Nephron progenitor cell (in vitro differentiated cells): ENCODE measurements at places on chromosomes 11 and 22.

GRCh38 chr11:73229321-73229895, 11.3 kb downstream of the P2RY2 start:
- DNase-seq: peak; percentile 2

DNA sequence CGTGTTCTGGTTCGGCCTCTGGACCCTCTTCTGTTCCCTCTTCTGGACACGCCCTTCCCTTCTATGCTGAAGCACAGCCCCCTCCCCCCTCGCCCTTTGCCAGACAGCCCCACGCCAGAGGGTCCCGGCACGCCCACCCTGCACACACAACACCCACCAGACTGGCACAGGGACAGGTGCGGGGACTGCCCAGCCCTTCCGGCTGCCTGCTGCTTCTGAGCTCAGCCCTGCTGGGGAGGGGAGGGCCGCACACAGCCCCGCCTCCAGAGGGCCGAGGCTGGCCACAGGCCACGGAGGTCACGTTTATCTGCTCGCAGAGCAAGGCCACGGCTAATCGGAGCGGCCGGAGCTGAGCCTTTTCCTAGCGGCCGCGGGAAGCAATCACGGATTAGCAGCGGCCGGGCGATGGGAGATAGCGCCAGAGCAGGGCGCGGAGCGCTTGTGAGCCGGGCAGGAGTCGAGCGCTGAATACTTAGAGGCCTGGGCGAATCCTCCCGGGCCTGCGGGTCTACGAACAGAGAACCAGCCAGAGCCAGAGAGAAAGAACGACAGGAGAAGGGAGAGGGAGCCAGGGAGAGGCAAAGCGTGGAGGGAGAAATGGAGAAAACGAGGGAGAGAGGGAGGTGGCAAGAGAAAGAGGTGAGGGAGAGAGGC, 21.5 kb downstream of the OTUB1 start:
- DNase-seq: peak; percentile 73

- DNase-seq: peak; percentile 82
Measured at GRCh38 chr22:25110846-25111578, 88.6 kb upstream of the CRYBB3 start.

GRCh38 chr22:22003233-22003632, 20.6 kb upstream of the TOP3B start:
- DNase-seq: no peak

DNA sequence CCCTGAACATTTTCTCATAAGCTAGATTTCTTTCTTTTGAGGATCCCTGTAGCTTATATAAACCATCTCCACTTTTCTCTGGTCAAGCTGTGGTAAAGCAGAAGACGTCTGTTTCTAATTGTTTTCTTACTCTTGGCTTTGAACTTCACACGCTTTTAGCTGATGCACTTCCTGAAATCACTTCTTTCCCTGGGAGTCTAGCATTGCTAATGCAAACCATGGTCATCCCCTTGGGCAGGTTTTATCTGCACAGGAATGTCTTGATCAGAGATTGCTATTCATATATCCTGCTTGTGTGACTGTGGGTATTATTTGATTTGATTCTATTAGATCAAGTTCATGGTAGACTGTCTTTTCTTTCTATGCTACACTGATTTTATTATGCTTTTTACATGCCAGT, 199.2 kb upstream of the POU2AF2 start:
- DNase-seq: no peak

GRCh38 chr11:1307163-1307870, 2.1 kb downstream of the TOLLIP start:
- DNase-seq: no peak

DNA sequence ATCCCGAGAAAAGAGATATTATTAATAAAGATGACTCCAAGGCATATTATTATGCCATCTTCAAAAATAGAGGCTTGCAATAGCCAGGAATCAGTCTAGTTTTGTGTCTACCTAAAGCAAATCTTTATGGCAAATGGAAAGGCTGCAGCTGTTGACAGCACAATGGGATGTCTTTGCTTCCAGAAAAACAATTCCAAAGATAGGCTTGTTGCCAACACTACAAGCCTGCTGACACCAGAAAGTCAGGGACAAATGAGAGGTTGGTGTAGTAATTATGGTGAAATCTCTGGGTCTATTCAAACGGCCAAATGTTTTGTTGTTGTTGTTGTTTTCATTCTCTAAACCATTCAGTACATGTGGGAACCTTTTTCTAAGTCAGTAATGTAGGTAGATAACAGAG, 101.8 kb downstream of the LUZP2 start:
- DNase-seq: no peak

GRCh38 chr11:12122083-12122482, 11.7 kb downstream of the MICAL2 start:
- DNase-seq: no peak

DNA sequence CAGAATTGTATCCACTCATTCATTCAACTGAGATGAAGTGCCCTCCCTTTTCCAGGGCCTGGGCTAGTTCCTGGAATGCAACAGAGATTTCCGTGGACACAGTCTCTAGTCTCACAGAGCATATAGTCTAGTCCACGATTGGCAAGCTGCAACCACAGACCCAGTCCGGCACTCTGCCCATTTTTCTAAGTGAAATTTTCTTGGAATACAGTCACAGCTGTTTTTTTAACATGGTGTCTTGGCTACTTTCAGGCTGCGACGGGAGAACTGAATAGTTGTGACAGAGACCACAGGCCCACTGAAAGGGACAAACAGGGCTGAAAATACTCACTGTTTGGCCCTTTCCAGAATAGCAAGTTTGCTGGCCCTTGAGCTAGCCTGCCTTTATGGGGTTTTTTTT, 29.2 kb downstream of the ALG12 start:
- no peak for DNase-seq

GRCh38 chr22:32775957-32776356, 25.5 kb upstream of the TIMP3 start:
- DNase-seq: no peak

- no peak for DNase-seq
Measured at GRCh38 chr11:13110145-13110544, 101.0 kb downstream of the RASSF10 start.

DNA sequence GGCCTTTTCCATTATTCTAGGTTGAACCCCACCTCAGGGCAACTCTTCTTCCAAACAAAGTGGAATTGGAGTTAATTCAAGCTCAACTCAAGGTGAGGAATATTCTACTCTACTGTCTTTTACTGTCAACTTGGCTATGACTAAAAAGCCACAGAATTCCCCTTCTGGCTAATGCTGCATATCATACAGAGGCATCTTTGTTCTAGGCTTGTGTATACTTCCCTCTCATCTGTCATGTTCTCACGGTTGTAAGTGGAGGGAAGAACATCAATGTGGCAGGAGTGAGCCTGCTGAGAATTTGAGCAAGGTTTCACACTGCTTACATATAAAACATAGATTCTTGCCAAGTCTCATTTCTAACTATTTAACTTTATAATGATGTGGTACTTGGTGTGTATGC, 921.4 kb upstream of the CNTN5 start:
- DNase-seq: no peak

- no peak for DNase-seq
Measured at GRCh38 chr22:20225693-20225966, 42.5 kb downstream of the RTN4R start.

- no peak for DNase-seq
Measured at GRCh38 chr22:46994265-46994664, 231.8 kb downstream of the TBC1D22A start.

DNA sequence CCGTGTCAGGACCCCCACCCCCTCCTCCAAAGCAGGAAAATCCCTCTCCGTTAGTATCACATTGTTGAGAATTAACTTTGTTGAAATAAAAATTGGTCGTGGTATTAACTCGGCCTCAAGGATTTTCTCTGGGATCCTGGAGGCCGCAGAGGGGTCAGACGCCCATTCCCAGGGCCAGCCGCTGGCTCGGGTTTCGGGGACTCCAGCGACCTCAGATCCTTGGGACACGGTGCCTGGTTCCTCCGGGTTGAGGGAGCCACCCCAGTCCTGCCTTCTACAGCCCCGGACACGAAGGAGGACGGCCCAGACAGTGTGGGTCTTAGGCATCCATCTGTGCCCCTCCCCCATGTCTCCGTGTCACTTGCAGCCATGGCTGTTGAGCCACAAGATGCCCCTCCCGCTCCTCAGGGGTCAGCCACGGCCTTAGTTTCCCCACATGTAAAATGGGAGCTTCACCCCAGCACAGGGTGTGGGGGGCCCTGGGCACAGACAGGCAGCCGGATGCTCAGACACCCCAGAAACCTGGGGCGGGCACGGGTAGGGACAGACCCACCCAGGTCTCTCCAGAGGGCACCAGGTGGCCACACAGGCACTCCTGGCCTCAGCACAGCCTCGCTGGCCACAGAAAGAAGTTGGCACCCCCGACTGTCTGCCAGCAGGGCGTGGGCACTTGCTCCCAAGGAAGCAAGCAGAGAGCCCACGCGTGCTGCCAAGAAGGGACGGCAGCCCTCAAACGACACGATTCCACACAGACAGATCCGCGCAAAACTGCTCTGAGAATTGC, 15.5 kb downstream of the GP1BB start:
- DNase-seq: peak; percentile 44

DNA sequence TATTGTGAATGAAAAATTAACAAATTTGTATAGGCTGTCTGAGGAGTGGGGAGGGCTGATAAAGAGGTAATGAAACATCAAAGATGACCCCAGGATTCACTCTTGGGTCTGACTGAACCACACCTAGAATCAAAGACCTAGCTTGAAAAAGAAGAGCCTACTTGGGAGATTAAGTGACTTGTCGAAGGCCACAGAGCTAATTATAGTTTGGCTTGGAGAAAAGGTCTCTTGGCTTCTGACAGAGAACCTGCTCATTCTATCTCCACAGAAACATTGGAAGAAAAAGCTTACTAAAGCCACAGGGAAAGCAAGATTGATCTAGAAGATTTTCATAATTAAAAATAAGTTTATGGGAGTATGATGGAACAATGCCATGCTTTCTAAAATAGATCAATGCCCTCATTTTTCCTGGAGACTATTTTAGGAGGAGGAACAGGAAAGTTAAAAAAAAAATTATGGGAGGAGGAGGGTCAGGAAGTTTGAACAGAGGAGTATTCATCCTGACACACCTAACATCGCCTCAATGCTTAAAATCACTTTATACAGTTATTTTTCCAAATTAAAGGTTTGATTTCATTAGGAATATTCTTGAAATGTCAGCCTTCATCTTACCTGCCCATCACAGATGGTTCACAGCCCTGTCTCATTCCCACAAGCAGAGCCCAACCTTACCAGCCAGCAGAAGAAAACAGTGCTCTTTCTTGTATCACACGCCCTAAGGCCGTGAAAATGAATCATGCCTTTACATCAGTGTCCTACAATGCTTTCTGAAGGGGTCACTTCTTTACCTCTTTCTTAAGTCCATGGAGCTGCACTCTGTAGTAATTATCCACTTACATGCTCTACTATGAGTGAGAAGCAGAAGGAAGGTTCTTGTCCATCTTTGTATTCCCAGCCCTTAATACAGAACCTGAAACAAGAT, 231.1 kb upstream of the MPPED2 start:
- no peak for DNase-seq

DNA sequence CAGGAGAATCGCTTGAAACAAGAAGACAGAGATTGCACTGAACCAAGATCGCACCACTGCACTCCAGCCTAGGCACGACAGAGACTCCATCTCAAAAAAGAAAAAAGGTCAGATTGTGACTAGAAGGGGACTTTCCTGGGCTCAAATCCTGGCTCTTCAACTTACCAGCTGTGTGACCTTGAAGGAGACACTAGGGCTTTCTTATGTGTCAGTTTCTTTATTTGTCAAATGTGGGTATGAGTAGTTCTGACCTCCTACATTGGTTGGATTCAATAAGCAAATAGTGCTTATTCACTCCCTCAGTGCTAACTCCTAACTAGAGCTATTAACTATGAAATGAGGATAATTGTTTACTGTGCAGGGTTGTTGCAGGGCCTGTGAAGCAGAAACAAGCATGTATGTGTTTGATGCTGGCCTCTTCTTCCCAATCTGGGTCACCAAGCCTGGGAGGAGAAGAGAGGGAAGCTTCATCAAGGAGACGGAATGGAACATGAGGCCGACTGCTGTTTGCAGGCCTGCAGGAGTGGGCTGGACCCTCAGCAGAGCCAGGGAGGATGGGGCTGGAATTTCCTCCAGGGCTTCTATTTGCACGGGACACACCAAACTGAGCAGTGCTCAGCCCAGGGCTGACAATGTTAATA, 22.5 kb downstream of the RHOD start:
- DNase-seq: no peak

DNA sequence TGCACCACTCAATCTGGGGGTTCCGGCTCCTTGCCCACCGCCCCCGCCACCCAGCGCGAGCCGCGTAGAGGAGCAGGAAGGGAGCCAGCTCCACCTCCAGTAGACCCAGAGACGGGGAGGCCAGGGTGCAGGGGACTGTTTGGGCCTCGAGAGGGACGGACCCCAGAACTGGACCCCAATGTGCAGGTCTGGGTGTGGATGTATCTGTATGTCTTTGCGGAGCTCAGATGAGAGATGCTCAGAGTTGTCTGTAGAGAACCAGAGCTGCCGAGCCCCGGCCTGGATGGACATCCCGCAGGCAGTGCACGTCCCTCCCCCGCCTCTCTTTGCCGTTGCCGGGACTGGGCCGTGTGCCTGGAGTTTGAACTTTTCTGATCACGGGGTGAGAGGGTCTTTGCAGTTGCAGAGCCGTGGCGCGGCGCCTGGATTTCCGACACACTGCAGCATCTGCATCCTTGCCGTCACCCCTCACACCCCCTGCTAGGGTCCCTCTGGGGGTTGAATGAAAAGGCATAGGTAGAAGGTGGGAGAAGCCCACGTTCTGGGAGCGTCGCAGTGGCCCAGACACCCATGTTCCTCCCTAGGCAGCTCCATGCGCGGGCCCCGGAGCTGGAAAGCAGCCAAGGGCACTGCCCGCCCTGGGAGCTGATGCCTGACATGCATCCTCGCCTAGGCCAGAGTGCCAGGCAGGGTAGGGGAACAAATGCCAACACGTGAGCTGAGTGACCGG, 105.2 kb downstream of the KCNQ1 start:
- no peak for DNase-seq

DNA sequence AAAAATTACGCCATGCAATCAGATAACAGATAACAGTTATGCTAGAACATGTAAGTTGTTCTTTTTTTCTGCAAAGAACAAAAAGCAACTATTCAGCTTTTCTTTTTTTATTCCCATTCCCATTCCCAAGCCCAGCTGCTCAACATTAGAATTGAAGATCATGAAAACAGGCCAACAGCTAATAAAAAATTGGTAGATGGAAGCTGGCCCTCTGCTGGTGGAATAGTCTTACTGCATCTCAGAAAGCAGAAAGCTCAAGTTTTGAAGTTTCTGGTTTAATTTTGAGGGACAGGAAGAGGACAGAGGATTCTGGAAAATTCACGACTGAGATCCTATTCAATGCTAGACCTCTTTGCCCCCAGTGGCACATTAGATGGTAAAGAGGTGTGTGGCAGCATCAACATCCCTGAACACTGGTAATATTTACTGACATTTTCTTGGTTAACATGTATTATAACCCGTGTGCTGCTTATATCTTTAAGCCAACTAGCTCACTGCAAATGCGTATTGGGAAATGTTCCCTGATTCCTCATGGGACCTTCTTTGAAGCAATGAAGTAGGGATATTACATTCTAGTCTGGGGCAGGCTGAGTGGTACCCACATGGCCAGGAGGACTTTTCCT, 591.2 kb downstream of the OPCML start:
- DNase-seq: peak; percentile 48

DNA sequence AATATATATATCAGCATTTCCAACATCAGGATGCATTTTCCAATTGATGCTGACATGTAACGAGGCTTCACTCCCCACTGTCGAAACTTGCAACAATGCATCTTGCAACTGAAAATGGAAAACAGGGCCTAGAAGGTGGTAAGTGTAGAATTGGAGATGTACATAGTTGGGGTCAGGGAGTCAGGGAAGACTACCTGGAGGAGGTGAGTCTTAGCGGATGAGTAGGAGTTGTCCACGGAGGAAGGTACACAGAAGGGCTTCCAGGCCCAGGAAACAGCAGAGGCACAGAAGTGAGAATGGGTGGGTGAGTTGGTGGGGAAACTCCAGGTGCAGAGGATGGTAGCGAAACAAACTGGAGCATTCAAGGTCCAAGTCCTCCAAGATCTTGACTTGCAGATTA, 2.0 kb upstream of the GRK2 start:
- no peak for DNase-seq
